T-helper 22 cell (primary cell): ENCODE measurements at places on chromosomes 6 and 20.

- no peak for DNase-seq
These were observed 7.5 kb downstream of the CEP57L1 start for GRCh38 chr6:109102762-109103161.

GRCh38 chr6:133101790-133102189 is 139.4 kb upstream of the EYA4 start:
- DNase-seq, result no peak

DNA sequence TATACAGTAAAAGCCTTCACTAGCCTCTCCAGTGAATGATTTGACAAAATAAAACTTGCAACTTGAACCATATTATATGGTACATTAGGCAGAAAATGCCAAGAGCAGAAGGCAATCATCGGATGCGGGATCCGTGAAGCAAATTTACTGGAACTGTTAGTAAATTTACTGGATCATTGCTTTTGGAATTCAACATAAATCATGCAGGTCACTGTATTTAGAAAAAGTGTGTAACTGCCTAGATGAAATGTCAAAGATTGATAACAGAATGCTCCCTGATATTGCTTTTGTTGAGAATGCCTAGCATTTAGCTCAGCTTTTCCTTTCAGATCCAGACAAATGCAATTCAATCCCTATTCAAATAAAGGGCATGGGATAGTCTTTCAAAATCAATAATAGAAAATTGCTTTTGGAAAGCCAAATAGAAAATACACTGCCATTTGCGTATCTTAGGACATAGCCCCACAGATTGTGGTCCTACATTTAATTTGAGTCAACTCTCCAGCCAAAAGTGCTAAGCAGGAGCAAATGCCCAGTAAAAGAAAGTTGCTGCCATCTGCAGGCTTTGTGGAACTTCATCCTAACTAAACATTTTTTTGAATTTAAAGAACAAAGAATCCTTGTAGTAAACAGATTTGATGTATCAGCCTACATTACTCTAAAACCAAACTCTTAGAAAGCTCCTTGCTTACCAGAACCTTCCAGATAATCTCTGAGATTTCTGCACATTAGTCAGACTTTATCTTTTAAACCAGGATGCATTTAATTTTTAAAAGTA is 109.5 kb upstream of the HSF2 start:
- DNase-seq, result no peak

GRCh38 chr6:157364705-157365104 is 16.3 kb upstream of the ZDHHC14 start:
- DNase-seq, result no peak

- no peak for DNase-seq
These were observed 1267.0 kb upstream of the CITED2 start for GRCh38 chr6:140641412-140641811.

GRCh38 chr6:61869632-61870400 is 416.2 kb downstream of the KHDRBS2 start:
- no peak for DNase-seq
